Uterus (tissue), 4 donors: ENCODE measurements at places on chromosomes 3 and 15.

- no peak for DNase-seq
These were observed 29.5 kb upstream of the MAGI1 start for GRCh38 chr3:66068255-66068654.

DNA sequence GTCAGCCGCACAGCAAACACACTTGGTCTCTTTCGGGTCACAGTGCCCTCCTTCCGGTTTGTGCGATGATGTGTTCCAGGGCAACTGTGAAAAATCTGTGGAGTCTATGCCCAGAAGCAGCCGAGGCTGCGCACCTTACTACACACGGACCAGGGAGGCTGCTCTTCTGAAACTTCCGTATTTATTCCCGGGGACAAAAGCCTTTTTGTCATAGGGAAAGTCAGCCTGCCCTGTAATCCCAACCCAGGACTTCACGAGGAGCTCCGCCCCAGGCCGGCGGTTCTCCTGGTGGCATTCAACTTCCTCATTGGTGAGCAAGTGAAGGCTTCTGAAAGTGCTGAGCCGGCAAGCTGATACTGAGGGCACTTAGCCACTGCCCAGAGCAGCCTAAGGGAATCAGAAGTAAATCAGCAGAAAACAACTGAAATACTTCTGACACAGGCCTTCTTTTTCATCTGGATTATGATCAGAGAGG lies 126.5 kb downstream of the FMN1 start:
- no peak for DNase-seq

DNA sequence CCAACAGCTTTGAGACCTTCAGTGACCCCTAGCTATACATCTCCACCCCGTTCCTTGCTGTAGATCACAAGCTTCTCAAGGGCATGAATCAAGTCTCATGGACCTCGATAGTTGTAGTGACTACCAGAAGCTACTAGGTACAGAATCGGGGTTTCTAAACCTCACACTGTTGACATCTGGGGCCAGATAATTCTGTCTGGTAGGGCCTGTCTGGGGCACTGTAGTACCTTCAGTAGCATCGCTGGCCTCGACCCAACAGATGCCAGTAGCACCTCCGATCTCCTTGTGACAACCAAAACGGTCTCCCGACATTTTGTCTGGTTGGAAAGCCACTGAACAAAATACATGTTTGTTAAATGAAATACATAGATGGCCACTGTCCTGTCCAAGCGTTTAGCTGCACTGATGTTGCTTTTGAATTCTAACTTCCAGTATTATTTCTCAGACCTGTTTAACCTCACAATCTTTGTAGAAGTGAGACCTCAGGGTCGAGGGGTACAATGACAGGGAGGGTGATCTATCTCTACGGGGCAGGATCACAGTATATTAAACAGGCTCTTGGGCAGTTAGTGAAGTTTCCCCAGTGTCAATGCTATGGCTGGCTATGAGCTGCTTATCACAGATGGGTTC lies 262.5 kb upstream of the IGF1R start:
- no peak for DNase-seq

DNA sequence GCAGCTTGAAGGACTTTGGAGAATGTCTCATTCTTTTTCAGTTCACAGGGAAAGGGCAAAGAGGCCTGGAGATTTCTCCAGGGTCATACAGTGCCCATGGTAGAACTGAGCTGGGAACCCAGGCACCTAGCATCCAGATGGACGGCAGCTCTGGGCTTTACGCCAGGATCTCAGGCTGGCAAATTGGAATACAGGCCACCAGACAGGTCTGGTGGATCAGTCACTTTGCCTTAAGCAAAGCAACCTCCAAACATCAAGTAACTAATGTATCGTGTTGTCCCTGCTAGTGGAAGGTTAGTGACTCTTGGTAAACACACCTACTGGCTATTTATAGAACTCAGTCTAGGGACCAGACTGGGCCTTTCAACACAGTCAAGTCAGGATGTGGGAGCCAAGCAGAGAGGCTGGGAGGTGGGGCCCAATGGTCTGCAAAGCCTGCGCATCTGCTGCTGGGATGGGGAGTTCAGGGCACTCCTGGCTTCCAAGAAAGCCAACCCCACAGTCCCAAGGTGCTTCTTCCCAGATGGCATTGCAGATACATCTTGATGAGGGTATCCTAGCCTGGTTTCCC lies 30.2 kb downstream of the RPLP1 start:
- DNase-seq: no peak

GRCh38 chr3:124772081-124772831 lies 42.0 kb downstream of the UMPS start:
- DNase-seq: peak; percentile 65

DNA sequence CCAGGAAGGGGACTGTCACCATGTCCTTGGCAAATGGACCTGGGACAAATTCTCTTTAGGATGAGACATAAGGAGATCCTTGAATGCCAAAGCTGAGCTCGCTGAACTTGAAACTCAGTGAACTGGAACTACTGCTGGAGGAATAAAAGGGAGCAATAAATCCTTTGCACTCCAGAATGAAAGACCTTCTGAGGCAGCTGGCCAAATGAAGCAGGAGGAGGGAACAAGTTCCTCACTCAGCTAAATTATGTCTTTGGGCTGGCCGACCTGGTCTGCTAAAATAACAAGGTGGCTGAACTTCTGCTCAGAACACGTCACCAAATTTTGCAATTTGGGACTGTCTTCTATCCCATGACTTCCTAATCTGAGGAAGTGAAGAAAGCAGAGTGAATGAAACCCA lies 314.7 kb downstream of the LPP start:
- DNase-seq: peak; percentile 95

GRCh38 chr15:85071061-85071460 lies 89.4 kb downstream of the PDE8A start:
- no peak for DNase-seq

GRCh38 chr15:80317389-80318182 lies 65.6 kb upstream of the CTXND1 start:
- no peak for DNase-seq

- DNase-seq: no peak
These were observed 31.1 kb downstream of the MME start for GRCh38 chr3:155110996-155111901.

GRCh38 chr15:73927476-73928240 lies 1.4 kb downstream of the LOXL1 start:
- peak; percentile 54 for DNase-seq

DNA sequence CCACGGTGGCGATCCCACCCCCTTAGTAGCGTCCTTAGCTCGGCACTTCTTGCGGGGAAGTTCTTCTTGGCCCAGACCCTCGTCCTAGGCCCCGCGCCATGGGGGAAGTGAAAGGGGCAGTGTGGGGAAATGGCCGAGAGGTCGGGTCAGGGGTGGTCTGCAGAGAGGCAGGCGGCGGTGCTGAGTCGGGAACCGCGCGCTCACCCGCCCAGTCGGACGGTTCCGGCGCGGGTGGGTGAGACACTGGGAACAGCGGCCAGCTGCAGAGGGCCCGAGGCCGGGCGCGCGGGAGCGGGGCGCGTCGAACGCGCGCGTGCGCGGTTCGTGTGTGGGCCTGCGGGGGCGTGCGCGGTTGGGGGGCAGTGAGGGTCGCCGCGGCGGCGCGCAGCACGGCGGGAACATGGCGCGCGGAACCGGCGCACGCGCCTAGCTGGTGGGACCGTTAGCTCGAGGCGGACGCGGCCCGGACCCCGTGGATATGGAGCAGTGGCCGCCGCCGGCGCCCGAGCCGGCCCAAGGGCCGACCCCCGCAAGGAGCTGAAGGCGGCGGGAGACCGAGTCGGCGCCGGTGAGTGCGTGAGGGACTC lies 246.9 kb downstream of the GOLGA6L6 start:
- DNase-seq: no peak

GRCh38 chr15:37698679-37699078 lies 235.8 kb upstream of the TMCO5A start:
- DNase-seq: no peak

- DNase-seq: no peak
These were observed 20.9 kb downstream of the KBTBD8 start for GRCh38 chr3:67018789-67019526.

GRCh38 chr3:150495149-150495548 lies 51.1 kb downstream of the SERP1 start:
- DNase-seq: no peak

DNA sequence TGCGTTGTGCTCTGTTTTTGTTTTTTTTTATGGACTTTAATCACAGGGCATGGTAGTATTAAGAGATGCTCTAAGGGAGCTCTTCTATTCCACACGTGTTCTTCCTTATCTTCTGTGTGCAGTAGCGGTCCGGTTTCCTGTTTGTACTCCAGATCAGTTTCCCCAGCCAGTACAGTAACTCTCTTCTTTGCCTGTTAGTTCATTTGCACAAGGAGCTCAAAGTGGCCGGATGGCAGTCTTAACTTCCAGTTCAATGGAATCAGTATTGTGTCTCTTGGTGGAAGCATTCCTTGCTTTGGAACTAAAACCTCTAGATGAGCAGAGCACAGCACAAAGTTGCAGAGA lies 122.0 kb downstream of the KLF13 start:
- peak; percentile 6 for DNase-seq

DNA sequence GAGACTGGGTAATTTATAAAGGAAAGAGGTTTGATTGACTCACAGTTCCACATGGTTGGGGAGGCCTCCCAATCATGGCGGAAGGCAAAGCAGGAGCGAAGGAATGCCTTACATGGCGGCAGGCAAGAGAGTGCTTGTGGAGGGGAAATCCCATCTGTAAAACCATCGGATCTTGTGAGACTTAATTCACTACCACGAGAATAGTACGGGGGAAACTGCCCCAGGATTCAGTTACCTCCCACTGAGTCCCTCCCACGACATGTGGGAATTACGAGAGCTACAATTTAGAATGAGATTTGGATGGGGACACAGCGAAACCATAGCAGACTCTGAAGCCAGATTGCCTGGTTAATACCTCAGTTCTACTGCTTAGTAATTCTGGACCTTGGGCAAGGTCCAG lies 67.8 kb downstream of the THSD4 start:
- no peak for DNase-seq

- DNase-seq: no peak
These were observed 418.1 kb downstream of the EPHA6 start for GRCh38 chr3:97232393-97233034.

- peak; percentile 88 for DNase-seq
These were observed at the start of gene ZBTB38 for GRCh38 chr3:141368062-141368924. Gene ZBTB38, plus strand, starts transcription at chr3:141368504. Its CDS starts 73,885 bp downstream, at chr3:141442389.

- peak; percentile 94 for DNase-seq
These were observed 103.5 kb downstream of the CD47 start for GRCh38 chr3:107987036-107987939.

- DNase-seq: no peak
These were observed 308.2 kb upstream of the ADAMTS9 start for GRCh38 chr3:64995857-64996551.

- no peak for DNase-seq
These were observed 9.3 kb downstream of the FOXL2 start for GRCh38 chr3:138937690-138938055.
